ENCODE measurements at places on chromosomes 5 and 9.
A peak's percentile ranks its signal among the peaks of the same experiment; 100 is the strongest.

GRCh38 chr9:138100711-138101350 is 223.2 kb downstream of the CACNA1B start:
- DNase-seq: no peak

DNA sequence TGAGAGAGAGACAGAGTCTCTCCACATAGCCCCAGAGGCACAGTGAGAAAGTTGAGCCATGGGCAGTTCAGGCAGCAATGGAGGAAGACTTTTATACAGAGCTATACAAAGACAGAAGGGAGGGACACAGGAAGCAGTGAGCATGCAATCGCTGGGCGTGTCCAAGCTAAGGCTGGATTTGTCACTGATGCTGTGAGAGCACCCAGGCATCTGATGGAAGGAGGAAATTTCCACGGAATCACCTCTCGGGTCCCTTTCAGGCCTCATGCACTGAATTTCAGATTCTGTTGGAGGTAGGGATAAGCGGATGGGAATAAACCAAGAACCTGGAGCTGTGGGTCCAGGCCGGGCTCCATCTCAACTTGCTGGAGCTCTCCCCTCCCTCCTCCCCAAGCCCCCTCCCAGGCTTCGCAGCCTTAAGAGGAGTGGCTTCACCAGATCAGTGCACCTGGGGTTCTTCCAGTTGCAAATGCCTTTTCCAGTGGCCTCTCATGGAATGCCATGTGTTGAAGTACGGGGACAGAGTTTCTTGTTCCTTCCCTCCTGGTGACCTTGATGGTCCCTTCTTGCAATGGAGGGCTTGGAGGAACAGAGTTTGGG is 114.8 kb upstream of the ALDH1B1 start:
- no peak for DNase-seq

DNA sequence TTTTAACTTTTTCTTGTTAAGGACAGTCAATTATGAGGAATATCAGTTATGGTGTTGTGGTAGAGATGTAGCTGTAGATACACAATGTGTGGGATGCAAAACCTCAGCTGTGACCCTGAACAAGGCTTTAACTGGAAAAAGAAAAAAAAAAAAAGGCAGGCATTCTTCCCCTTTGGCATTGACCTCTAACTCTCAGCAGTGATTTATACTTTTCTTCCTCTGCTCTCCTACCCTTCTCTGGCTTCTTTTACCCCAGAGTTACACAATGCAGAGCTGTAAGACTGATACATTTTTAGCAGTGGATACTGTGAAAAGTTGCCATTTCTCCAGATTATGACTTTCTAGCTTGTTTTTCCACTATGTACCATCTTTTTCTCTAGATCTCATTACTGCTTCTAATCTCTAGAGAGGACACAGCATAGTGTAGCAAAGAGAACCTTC is 2.0 kb downstream of the CTNNAL1 start:
- no peak for DNase-seq

DNA sequence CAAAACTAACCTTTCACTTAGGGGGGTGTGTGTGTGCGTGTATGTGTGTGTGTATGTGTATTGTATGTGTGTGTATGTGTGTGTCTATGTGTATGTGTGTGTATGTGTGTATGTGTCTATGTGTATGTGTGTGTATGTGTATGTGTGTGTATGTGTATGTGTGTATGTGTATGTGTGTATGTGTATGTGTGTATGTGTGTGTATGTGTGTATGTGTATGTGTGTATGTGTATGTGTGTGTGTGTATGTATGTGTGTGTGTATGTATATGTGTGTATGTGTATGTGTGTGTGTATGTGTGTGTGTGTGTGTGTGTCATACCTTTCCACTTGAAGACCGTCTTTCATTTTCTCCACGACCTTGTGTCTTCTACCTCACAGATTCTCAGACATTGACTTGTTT is 20.8 kb upstream of the FLT4 start:
- no peak for DNase-seq

DNA sequence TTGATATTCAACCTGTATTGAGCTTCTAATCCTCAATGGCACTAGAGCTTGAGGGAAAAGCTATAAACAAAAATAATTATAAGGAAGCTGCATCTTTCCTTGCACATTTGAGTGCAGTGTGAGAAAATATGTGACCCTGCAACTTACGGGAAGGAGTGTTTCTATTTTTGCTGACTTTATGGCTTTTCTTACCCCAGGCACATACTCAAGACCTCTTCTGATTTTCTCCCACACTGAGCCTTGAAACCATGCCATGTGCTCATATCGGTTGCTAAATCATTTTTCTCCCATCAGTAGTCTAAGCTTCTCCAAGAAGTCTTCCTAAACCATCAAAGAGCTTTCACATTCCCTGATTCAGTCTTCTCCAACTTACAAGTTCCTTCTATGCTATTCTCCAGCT is 91.5 kb downstream of the CDH6 start:
- no peak for DNase-seq

DNA sequence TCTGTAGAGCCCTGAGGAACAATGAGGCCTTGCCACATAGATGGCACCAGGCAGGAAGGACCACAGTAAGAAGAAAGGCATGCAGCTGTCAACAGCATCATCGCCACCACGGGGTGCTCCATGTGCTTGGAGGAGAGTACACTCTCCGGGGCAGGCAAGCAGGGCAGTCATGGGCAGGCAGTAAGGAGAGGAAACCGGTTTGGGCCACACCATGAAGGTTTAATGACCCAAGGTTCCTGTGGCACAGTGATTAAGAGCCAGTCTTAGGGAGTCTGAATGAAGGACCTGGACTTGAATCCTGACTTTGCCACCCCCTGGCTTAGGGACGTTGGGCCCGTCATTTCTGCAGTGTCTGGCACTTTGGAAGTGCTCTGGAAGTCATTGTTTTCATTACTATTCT is 80.6 kb upstream of the ZBTB43 start:
- no peak for DNase-seq

DNA sequence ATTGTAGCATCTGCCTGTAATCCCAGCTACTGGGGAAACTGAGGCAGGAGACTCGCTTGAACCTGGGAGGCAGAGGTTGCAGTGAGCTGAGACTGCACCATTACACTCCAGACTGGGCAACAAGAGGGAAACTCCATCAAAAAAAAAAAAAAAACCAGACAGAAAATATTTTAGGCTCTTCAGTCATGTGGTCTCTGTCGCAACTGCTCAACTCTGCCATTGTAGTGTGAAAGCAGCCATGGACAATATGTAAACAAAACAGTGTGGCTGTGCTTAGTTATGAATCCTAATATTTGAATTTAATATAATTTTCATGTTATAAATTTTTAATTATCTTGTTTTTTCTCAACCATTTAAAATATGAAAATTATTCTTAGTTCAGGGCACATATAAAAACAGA is 38.4 kb downstream of the ZFAND5 start:
- DNase-seq: no peak

DNA sequence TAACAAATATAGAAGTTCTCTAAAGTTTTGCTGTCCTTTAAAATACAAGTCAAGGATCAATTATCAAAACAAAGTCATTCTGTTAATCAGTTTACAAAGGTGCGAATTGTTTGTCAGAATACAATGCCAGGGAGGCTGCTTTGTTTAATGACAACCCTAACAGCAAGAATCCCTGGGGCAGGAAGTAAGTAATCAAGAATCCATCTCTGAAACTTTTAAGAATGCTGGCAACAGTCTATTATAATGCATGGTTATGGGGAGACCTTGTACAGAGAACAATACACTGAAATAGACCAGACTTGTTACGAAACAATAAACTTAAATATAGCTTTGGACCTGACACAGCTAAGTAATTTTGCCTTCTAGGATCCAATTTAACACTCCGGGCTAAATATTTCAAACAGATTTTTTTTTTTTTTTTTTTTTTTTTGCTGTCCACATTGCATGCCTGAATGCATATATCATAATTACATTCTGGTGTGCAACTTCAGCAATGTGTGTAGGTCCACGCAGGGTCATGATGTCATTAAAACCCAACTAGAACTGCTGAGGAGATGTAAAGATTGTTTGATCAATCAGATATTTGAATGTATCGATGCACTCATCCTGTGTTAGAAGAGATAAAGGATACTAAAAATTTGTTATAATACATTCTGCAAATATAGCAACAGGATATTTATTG is 421.3 kb downstream of the CETN3 start:
- DNase-seq: no peak

DNA sequence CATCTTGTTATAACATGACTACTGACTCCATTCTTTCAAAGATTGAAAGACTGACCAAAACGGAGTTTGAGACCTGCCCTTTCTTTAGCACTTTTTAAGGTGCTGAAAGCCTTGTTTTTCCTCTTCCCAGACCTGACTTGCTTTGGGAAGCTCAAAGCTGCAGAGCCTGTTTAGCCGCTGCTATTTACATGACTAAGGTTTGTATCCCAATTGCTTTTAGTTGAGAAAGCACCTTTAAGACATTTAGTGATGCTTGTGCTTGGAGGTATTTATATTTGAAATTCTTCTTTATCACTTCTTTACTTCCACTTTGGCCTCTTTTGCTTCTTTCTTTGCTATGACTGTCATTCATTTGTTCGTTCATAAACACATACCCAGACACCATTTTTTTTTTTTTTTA is 182.6 kb upstream of the ELL2 start:
- DNase-seq: no peak

GRCh38 chr5:58786035-58786434 is 203.2 kb downstream of the RAB3C start:
- DNase-seq: no peak

GRCh38 chr5:172405226-172406107 is 48.9 kb downstream of the SH3PXD2B start:
- no peak for DNase-seq

GRCh38 chr5:128317481-128317880 is 220.6 kb downstream of the FBN2 start:
- no peak for DNase-seq

DNA sequence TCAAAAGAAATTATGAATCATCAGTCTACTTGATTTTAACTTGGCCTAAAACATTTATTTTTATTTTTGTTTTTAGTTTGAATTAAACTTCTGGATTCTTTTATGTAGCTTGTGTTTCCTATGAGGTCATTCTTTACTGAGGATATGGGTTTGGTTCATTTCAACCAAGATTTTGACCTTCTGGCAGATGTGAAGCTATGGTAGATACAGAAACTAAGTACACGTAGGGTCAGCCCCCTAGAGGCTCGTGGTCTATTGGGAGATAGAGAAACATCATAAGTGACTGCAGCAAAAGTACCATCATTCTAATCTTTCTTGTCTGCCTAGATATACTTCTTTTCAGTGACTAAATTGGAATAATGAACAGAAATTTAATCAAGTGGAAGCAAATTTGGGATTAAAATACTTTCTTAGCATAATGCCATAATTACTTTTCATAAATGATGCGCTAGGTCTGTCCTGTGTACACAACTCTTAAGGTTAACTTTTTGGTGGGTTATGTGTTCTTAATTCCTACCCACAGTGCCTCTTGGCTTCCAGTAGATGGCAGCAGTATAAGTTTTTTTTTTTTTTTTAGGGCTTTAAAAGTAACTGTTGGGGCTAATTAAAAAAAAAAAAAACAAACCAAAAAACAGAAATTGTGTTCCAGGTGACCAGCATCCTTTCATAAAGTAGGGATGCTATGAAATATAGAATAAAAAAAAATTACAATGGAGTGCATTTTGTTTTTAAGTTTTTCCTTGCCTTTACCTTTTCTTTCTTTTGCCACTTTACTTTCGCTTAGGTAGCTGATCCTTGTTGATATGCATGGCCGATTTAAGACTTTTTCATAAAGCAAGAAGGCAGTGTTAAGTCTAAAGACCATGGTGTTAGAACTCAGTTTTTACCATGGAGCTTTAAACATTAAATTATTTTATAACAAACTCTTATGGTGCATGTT is 49.9 kb downstream of the LRRTM2 start:
- peak; percentile 29 for DNase-seq

DNA sequence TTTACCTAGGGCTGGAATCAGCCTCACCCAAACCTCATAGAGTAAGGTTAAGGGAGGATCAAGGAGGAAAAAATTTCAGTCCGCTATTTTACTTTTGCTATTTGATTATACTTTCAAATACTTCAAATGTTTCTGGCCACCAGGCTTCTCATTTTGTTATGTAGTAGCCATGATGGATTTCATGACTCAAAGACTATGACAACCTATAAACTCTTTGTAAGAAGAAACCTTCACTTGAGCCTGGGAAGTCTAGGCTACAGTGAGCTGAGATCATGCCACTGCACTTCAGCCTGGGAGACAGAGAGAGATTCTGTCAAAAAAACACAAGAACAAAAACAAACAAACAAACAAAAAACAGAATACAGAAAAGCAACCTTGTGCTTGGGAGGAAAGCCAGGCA is 293.6 kb upstream of the TNC start:
- no peak for DNase-seq

DNA sequence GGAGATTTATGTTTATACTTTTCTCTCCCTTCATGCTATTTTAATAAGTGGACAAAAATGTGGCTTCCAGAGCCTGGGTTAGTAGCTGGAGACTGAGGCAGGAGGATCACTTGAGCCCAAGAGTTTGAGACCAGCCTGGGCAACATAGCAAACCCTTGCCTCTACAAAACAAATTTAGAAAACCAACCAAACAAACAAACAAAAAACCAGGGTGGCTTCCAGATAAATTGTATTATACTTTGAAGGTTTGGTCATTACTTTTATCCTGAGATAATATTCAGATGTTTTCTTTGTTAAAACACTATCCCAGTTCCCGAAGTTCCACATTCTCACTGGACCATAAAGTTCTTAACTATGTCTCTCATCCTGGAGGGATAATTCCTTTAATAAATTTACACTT is 46.0 kb downstream of the ALDH1A1 start:
- DNase-seq: no peak

DNA sequence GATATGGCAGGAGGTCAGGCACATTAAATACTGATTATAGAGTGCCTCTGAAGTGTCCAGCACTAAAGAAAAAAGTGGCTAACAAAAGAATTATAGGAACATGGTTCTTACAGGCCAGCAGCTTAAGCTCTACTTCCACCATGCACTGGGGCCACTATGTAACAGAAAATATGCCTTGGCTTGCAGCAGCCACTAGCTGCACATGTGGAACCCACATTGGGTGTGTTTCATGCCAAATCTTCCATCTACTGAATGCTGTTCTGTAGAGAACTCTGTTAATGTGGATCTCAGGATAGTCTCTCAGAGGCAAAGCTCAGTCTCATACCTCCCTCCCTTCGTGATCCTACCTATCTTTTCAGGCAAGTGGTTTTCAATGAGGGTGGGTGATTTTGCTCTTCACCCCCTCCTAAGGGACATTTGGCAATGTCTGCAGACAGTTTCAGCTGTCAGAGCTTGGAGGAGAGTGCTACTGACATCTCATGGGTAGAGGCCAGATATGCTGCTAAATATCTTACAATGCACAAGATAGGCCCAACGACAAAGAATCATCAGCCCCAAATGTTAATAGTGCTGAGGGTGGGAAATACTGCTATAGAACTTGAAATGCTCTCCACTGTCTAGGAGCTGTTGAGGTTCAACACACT is 218.9 kb downstream of the TARS1 start:
- no peak for DNase-seq

- DNase-seq: no peak
These were observed 36.0 kb downstream of the LYRM7 start for GRCh38 chr5:131206772-131207171.

DNA sequence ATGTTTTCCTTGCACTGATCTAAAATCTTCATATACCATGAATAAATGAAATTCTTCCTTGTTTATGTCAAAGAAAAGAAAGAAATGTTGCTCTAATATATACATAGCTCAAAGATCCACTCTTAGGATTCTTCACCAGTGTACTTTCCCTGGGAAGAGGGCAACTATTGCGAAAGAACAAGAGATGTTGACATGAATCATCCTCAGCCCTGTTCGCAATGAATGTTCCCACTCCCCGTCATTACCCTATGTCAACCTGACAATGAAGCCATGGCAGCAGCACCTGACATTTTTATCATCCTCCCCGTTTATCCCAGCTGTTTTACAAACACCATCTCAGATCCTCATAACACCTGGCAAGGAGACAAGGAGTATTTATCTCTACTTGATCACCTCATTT is 409.1 kb upstream of the GRIA1 start:
- DNase-seq: no peak

Measured in hematopoietic multipotent progenitor cell treated with erythropoietin and hydrocortisone succinate and interleukin-3 and kit ligand, for 8 days (in vitro differentiated cells).